CD4-positive, alpha-beta memory T cell (primary cell): ENCODE measurements at places on chromosomes 16 and 17.
A peak's percentile ranks its signal among the peaks of the same experiment; 100 is the strongest.

DNA sequence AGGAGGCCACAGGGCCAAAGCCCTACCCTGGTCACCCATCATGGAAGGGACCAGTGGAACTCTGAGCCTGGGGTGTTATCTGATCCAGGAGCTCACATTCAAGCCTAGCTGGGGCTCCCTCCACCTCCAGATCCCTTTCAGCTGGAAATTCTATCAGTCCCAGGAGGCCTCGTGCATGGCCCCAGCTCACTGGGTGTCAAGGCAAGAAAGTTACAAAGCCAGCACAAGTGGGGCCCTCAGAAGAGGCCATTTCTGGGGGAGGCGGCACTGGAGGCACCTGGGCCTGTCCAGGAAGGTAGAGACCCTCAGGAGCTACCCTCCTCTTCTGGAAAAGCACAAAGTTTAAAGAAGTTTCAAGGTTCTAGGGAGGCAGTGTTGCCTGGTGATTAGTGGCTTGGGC, 4.8 kb downstream of the CA7 start:
- DNase-seq: no peak

DNA sequence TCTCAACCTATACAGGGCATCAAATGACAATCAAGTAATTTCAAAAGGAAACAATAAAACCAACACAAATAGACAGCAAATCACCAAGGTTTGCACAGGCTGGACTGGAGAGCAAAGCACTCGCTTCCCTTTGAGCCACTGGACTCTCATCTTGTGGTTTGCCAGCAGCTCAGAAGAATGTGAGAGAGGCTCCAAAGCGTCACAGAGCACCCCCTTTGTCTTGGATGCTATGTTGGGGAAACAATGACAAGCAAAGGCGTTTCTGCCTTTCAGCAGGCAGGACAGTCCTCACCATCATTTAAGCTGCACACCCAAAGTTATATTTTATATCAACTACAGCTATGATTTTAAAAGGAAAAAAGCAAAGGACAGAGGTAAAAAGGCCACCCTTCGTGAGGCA, 13.2 kb downstream of the SLC6A4 start:
- no peak for DNase-seq

DNA sequence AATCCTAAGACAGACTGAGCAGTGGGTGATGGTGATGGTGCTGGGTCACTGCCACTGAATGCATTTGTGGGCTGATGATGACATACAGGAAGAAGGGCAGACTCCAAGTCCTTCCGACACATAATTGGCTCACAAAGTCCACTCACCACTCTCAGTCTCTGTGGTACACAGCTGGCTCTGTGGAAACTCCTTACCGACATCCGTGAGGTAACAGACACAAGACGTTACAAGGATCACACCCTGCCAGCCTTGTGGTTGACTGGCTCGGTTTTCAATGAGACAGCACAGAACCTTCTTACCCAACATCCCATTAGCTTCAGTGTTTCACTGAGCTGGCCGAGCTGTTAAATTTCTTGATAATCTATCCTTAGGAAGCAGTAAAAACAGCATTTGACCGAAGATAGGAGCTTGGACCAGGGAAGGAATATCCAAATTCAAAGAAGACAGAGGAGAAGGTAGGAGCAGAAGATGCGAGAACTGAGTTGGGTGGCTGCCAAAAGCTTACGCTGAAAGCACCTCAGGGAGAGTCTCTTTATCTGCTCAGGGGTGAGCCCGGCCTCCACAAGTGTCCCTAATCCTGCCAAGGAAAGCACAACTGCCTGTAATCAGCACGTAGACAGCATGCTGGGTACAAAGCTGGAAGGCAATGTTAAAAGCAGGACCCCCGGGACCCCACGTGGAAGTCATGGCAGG, 5.5 kb upstream of the MXRA7 start:
- peak; percentile 71 for DNase-seq

- DNase-seq: no peak
These were observed 173.2 kb upstream of the MYOCD start for GRCh38 chr17:12492450-12492849.

- DNase-seq: no peak
These were observed 16.0 kb upstream of the HEATR6 start for GRCh38 chr17:60094754-60095153.

GRCh38 chr16:59612094-59612493, 878.0 kb upstream of the GOT2 start:
- DNase-seq: no peak

DNA sequence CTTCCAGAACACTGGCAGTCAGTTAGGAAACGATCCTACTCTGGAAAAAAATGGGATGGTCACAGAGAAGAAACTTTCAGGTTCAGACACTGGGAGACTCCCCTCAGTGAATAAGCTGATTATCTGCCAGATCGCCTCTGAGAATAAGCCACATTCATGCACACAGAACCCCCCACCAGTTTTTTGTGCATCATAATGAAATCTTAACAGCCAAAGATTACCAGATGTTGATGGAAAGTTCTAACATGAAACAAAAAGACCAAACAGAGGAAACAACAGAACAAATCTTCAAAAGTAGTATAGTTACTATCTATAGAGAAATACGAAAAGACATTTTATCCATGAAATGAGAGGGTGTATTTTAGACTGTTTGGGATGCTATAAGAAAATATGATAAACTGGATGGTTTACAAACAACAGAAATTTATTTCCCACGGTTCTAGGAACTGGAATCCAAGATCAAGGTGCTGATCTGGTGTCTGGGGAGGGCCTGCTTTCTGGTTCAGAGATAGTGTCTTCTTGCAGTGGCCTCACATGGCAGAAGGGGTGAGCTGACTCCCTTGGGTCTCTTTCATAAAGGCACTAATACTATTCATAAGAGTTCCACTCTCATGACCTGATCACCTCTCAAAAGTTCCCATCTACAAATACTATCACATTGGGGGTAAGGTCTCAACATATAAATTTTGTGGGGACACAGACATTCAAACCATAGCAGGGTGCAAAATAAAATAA, 8.0 kb upstream of the AMZ2 start:
- DNase-seq: no peak

DNA sequence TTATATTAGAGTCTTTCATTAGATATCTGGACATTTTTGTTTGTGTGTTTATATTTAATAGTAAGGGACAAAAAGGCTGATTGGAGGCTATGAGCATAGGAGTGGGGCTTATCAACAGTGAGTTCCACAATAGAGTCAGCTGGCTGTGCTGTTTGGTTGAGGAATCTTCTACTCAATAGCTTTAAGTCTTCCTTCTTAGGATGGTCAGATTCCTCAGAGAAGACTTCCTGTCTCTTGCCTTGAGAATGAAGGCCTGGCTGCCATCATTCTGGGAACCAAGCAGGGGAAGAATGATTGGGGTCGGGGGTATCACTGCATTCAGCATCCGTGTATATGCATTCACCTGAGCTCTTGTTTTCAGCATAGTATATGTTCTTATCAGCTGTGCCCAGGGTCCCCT, 31.9 kb upstream of the ABCC11 start:
- no peak for DNase-seq

- DNase-seq: no peak
These were observed 186.4 kb upstream of the CDH13 start for GRCh38 chr16:82440336-82440735.

- DNase-seq: no peak
These were observed 211.6 kb upstream of the SDK2 start for GRCh38 chr17:73855720-73856333.

GRCh38 chr16:64422259-64422658, 699.6 kb downstream of the CDH11 start:
- DNase-seq: no peak

DNA sequence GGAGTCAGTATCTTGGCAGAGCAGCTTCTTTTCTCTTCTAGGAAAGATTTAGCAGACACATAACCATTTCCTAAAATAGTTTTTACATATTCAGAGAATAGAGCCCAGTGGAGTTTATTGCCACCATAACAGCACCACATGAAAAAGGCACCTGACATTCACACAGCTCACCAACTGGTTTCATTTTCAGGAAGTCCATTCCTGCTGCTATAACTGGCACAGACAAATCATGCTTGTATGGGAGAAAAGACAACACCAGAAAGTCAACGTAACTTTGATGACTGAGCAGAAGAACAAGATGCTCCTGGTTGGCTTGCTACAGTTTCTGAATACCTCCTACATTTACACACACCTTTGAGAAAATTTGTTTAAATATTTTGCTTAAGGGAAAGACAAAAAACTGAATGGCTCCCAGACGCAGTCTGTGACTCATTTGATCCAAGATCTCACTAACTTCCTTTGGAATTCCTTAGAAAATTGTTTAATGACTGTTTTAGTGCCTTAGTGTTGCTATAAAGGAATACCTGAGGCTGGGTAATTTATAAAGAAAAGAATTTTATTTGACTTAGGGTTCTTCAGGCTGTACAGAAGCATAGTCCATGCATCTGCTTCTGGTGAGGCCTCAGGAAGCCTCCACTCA, 1380.6 kb downstream of the CDH8 start:
- no peak for DNase-seq
